GM23248 (cell line): ENCODE measurements at places on chromosomes 6 and 20.
A peak's percentile ranks its signal among the peaks of the same experiment; 100 is the strongest.

GRCh38 chr20:32072168-32072750 lies 20.2 kb downstream of the HCK start:
- DNase-seq, result no peak

DNA sequence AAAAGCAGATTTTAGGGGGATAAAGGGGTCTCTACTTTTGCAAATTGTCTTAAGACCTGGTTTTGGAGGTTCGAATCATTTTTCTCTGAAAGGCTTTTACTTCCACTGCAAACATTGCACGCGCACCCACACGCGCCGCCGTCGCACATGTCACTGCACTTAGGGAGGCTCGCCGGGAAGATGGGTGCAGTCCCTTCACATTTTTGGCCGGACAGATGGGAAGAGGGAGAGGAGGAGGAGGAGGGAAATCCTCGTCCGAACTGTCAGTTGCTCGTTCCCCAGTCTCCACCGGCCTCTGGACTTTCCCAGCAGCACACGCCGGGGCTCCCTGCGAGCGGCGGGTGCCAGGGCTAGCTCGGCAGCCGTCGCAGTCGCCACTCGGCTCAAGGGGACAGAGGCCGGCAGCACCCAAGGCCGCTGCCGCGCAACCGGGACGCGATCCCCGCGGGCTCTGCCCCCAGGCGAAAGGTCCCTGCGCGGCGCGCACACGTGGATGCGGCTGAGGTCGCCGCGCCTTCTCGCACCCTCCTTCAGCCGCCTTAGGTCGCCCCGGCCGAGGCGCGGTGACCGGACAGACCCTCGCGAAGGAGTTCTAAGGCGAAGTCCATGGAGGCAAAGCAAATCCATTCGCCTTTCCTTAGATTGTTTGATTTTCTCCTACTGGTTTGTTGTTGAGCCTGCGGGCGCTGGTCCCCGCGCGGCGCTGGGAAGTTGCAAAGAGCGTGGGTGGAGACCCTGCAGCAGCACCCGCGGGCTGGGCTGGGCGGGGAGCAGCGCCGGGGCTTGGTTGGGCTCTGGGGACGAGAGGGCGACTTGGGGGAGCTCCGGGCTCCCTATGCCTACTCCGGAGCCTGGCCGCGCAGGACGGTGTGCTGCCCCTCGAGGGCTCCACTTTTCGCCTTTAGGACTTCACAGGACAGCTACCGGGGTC lies 1.2 kb downstream of the MYB start:
- DNase-seq, result peak; percentile 44

DNA sequence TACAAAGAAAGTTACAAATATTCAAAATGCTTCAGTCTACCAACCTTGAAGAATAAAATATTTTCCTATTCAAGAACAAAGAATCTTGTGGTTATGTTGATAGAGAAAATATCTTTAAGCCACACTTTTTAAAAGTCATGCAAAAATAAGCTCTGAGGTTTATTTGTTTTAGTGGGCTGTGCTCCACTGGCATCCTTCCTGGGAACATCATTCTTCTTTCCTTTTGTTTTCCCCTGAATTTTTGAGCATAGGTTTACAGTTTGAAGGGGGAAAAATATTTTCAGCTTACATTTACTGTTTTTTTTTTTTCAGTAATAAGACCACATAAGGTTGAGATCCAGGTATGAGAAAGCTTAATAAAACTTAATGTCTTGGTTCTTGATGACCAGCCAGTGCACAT lies 72.0 kb upstream of the BACH2 start:
- peak; percentile 50 for DNase-seq

DNA sequence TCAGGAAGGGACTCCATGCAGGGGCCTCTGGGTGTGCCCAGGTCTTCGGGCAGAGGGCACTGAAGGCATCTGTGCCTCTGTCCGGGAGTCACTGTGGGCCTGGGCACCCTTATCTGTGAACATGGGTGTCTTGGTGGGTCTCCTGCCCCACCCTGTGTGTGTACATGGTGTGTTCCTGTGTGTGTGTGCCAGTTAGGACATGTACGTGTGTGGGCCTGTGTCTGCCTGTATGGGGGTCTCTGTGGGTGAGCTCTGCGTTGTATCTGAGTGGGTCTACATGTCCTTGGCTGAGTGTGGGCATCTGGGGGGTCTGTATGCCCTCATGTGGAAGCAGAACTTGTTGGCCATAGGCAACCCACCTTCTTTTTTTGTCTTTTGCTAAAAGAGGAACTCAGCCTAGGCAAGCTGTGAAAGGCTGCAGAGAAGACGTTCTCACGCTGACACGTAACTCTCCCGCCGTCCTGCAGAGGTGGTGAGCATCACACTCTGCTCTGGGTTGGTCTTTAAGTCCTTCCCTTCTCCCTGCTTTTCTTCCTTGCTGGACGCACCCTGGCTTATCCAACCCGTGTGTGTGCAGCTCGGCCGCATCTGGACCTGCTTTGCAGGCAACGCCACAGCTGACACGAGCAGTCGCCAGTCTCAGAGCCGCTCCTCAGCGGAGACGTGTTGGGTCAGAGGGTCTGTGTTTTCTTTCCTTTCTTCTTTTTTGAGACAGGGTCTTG lies 532 bp upstream of the NPBWR2 start:
- no peak for DNase-seq
